ENCODE measurements at places on chromosomes 6 and 20.

DNA sequence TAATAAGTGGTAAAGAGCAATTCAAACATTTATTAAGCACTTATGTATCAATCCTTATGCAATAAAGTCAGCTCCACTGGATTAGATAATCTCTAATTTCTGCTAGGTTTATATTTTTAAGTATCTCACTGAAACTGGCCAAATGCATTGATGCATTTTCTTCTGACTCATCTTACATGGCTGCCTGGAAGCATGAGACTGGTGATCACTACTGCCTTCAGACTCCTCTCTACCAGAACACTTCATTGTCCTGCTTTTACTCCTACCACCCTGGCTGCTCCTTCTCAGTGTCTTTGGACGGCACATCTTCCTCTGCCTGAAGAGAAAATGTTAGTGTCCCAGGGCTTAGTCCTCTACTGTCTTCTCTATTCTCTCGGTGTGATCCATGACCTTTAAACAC lies 7.4 kb downstream of the CEP85L start:
- DNase-seq: no peak

DNA sequence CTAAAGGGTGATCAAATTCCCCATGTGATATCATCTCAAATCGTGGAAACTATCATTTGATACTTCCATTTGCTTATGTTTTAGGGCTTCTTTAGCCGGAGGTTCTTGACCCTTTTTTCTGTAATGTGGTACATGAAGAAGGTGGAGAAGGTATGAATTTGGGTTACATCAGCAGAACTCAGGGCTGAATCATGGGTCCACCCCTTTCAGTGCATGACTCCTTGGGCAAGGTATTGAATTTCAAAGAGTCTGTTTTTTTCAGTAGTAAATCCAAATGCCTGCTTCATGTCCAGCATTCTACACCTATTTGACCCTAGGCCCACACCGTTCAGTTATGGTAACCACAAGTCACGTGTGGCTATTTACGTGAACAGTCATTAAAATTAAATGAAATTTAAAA lies 30.6 kb upstream of the QKI start:
- DNase-seq: no peak

GRCh38 chr20:4415281-4415680 lies 306.4 kb upstream of the PRND start:
- DNase-seq: no peak

DNA sequence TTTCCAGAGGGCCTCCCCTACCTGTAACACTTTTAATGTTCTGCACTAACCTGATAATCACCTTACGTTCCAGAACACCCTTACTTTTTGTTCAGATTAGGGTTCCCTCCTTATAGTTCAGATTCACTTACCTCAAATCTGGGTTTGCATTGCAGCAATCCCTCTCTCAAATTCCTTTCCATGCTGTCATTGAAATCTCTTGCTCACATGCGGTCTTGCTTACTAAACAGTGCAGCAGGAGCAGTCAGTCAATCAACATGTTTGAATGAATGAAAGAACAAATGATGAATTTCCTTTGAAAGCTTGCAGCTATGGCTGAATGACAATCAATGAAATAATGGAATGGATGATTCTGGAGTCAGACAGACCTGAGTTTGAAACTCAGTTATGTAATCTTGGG lies 200.1 kb downstream of the HIVEP2 start:
- no peak for DNase-seq

GRCh38 chr6:157670466-157671186 lies 152.4 kb upstream of the SNX9 start:
- no peak for DNase-seq
